ENCODE measurements at places on chromosomes 11 and 22.

DNA sequence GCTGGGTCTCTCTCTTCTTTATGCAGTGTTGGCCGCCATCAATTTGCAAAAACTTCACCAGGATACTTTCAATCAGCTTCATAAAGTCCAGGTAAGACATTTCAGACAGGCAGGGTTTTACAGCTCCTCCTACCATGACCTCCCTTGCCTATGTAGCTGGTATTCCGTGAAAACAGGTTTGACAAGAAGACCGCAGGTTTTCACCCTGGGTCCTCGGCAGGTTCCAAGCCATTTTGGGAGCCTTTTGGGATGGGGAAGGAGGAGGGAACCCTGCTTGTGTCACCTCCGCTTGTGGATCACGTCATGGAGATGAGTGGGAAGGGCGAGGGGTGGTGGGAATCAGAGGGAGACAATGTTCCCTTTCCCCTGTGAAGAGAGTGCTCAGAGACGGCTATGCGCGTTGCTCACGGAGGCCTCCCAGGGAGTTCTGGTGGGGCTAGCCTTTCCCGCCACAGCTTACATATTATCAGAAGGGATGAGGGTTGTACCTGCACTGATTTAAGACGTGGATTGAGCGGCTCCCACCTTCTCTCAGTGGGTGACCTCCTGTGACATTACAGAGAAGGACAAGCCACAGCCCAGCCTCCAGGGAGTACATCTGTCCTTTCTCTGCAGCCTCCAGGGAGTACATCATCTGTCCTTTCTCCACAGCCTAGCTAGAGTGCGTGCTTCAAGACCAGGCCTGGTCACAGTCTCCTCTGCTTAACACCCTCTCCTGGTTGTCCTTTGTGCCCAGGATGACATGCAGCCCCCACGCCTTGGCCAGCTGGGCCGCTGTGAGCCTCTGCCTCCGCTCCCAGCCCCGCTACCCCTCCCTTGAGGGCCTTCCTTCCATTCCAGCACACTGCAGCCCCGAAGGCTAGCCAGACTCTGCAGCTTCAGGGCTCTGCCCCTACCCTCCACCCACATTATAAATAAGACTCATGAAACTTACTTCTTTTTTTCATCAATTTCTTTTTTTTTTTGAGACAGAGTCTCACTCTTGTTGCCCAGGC, 17.2 kb downstream of the GLB1L3 start:
- DNase-seq = no peak

DNA sequence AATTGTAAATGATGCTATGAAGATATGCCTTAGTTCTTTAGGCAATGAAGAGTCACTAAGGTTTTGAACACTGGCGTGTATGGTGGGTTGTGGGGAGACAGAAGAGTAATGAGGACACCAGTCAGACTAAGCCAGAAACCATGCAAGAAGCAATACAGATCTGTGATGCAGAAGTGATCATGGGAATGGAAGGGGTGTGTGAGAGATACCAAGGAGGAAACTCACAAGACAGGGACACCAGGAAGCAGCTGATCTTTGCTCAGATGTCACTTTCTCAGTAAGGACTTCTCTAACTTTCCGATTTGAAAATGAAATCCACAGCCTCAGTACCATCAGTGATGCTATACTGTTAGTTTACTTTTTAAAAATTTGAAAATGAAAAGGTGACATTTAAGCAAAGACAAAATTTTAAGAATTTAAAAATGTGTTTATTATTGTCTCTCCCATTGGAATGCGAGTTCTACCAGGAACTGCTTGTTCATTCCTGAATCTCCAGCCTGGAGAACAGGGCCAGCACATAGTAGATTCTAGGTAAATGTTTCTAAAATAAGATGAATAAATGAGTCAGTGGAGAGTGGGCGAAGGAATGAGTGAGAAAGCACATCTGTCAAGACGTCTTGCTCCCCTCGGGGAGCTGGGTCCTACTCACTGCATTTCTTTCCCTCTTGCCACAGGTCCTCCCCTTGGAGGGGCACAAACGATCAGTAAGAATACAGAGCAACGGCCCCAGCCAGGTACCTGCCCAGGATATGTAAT, 60.4 kb downstream of the KCNJ1 start:
- no peak for DNase-seq

- no peak for DNase-seq
These were observed 10.7 kb upstream of the SIPA1 start for GRCh38 chr11:65627202-65627601.

DNA sequence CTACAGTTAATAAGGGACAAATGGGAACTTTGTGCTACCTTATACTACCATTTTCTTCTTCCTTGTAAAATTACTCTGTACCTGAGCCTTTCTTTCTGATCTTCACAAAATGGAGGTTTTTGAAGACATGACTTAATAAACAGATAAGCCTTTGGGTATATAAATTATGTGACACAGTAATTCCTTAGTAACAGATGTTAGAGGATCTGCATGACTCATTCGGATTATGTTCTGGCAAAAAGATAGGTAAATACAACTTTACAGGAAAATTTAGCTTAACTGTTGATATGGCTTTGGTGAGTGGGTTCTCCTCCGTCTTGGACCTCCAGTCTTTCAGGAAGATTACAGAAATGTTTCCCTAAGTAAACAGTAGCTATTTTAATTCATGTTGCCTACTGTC, 61.8 kb downstream of the BID start:
- DNase-seq = no peak

DNA sequence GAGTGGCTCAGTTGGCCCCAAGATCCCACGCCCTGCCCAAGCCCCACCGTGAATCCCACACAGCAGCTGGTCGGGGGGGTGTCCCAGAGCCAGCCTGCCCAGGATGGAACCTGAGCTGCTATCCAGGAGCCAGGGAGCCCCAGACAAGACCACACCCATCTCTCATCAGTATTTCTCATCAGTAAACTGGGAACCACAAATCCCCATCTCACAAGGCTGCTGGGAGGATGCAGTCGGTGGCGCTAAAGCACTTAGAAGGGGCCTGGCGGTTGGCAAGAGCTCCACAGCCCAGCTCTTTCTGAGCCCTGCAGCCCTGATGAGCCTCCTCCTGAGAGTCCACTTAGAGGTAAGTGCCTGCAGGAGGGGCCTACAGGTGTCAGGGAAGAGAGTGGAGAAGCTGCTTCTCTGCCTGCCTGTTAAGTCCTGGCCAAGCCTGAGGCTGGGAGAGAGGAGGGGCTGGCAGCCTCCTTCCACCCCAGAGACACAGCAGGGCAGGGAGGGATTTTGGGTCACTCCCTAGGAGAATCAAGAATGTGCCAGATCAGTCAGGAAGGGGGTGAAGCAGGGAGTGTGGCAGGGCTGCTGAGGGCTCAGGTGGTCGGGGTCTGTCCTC, 6.1 kb downstream of the FADS3 start:
- DNase-seq = peak; percentile 18

Data from NCI-H1105 (cell line).